ENCODE measurements at places on chromosomes 13 and 19. TPM values are rescaled to one million over a fixed set of nuclear protein-coding genes. Genes with fewer than 3 reads are reported as not detected.

GRCh38 chr13:80685942-80686341 lies 345.0 kb upstream of the SPRY2 start:
- DNase-seq = no peak

The CEACAM6 gene
- 6.3 TPM for total RNA-seq

DNA sequence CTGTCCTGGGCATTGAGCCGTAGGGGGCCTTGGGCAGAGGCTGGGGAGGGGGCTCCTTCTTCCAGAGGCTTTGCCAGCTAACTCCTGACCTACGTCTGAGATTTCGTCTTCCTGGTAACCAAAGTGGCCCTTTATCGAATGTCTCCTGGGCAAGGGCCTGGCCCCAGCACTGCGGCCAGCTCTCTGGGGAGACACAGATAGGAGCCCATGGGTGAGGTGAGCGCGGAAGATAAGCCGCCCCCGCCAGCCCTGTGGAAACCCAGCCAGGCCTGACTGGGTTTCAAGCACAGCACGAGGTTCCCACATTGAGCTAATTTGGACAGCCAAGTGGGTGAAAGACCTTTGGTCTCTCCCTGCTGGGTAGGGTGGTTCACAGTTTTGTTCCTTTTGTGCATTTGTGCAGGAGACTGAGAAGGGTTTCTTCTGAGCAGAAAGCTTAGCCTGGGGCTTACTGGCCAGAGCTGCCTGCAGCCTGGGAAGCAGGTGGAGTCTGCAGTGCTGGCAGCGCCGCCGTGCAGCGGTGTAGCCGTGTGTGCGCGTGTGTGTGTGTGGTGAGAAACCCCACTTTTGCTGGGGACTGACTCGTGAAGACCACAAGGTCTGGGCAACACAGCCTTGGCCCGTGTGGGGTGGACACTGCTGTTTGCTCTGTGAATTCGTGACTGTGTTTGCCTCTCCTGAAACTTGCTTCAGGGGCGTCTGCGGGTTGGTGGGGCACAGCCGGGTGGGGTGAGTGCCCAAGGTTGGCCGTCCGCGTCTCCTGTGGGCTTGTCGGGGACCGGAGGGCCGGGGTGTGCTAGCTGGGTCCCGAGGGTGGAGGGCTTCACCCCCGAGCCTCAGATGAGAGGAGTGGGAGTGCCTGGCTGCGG lies 2.5 kb downstream of the BSG start:
- DNase-seq = no peak

DNA sequence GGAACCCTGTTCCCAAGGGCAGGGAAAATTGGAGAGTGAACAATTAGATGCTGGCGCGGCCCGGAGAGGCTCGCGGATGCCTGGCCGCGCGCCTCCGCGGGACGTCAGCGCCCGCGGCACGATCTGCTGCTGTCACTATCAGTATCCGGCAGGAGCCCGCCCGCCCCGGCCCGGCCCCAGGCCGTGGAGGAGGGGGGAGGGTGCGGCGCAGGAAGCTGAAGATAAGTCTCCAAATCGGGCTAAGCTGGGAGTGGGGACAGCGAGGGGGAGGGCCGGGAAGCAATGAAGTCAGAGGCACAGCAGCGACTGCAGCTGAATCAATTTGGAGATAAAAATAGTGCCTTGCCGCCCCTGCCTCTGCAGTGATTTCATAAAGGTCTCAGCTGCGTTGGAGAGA lies 441.5 kb upstream of the KLF12 start:
- no peak for DNase-seq

The ACP5 gene
- 23.3 TPM for total RNA-seq

- no peak for DNase-seq
Observed at GRCh38 chr19:571566-571974, 826 bp upstream of the BSG start.

All from prostate gland (tissue), 2 donors.